ENCODE measurements at places on chromosomes 11 and 22.

DNA sequence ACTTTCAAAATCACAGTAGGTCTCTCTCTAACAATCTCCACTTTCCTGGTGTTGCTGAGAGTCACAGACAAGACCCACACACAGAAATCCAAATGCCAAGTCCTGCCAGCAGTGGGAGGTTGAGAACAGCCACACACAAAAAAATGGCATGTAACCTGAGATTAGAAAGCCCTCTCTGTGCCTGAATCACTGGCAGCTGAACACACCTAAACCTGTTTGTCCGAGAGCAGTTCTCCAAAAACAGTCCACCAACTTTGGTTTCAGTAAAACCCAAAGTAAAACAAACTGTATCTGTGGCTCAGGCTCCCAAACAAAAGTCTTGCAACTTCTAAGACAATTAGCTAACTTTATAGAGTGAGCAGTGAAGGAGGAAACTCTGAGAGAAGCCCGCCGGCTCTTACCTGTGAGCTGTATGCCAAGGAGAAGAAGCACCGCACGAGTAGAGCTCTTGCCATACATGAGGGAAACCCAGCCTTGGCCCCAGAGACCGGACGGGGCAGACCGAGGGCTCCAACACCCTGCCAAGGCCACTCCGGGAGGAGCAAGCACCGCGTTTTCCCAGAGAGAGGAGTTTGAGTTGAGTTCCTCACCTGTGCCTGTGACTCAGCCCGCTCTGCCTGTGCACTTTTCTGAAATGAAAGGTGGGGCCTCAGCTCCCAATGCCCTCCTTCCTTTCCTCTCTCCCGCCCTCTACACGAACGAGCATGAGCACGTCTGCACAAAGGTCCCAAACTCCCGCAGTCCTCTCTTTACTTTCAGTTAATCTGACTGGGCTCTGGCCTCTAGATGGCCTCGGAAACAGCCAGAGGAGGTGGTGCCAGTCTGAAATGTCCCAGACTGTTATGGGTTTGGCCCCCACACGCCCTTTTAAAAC, at the start of gene MPZL2:
TSS of gene MPZL2 (minus strand) at position 603 of the 874 bp plus-strand sequence. CDS start at position 459, 144 bp downstream.
- no peak for DNase-seq

DNA sequence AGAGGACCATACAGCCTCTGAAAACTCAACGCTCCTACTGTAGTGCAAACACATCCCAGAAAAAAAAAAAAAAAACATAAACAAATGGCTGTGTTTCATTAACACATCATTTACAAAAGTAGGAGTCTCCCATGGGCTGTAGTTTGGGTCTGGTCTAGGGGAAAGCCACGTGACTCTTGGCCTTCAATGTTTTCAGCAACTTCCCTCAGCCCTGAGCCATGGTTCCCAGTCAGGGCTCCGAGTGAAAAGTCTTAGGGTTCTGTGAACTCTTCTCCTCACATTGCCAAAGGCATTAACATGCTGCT, 58.5 kb downstream of the CSNK2A3 start:
- DNase-seq = no peak

DNA sequence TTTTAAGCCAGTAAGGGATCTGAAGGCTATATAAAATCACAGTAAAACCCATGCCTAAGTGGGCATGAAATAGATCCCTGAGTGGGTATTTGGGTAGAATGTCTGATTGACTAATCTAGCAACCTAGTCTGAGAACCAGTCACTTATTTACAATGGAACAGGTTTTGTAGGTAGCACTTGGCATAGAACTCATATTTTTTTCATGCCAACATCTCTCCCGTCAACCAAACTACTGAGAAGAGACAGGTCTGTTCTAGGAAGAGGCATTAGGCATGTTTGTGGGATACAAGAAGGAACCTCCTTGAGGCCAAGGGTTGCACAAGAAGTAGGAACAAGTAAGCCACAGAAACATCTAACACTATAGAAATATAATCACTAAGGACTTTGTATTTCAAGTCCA, 840.4 kb upstream of the TENM4 start:
- DNase-seq = no peak

DNA sequence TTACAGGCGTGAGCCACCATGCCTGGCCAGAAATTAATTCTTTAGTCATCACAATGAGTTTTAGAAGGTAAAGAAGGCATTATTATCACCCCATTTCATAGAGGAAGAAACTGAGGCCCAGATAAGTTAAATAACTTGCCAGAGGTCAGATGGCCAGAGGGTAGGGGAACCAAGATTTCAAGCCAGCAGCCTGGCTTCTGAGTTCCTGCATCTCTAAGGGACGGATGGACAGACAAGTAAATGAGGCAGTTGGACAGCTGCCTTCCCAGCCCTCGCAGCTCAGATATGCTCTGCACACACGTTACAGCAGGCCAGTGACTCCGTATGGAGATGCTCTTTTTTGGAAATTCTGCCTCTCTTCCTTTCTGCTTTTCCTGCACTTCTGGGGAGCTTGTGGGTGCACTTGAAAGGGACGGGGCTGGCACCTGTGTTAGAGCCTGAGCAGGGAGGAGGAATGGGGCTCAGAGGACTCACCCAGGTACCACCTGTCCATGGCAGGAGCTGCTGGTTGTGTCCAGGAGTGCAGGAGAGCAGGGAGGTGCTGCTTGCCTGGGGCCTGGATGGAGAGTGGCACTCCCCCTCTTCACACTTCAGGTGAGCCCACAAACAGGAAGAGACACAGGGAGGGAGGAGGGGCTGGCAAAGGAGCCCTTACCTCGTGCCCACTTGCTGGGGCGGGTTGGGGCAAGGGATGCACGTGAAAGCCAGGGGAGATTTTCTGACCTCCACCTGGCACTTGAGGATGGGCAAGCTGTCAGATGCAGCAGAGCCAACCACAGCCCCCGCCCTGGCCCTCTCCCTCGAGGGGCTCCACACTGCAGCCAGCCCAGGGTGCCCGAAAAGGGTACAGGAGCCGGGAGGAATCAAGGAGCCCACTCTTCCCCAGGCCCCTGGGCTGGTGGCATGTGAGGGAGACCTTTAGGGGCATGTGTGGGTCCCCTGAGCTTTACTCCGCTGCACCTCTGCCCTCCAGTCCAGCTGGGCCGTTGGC, 3.3 kb upstream of the FXYD2 start:
- no peak for DNase-seq

DNA sequence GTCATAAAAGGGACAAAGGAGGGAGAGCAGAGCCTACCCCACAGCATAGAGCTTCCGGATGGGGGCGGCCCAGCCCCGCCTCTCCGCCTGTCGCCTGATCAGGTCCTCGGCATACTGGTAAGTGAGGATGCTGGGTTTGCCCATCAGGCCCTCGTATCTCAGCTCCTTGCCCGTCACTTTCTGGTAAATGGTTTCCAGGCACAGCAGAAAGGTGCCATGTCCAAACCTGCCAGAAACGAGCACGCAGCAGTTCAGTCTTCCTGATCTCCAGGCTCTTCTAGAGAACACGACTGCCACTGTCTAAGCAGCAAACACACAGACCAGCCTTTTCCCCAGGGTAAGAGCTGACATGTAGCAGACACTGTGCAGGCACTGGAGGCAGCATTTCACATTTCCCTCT, 17.4 kb upstream of the TMEM121B start:
- DNase-seq = no peak

- DNase-seq = no peak
Measured at GRCh38 chr11:77444261-77444660, 29.6 kb downstream of the PAK1 start.
